ENCODE measurements at places on chromosomes 5 and 9.

DNA sequence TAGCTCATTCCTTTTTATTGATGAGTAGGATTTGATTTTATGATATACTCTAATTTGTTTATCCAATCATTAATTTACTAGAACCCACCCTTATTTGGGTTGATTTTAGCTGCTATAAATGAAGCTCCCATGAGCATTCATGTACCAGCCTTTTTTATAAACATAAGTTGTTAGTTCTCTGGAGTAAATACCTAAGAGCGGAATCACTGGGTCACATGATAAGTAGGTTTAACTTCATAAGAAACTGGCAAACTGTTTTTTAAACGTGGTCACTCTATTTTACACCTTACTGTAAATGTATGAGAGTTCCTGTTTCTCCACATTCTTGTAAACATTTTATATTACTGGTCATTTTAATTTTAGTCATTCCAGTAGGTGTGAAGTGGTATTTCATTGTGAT lies 364.6 kb downstream of the NPR3 start:
- DNase-seq, result no peak

GRCh38 chr5:158414333-158414762 lies 555.4 kb upstream of the CLINT1 start:
- DNase-seq, result peak; percentile 45

- no peak for DNase-seq
Observed at GRCh38 chr9:130264414-130265350, 878 bp upstream of the HMCN2 start.

DNA sequence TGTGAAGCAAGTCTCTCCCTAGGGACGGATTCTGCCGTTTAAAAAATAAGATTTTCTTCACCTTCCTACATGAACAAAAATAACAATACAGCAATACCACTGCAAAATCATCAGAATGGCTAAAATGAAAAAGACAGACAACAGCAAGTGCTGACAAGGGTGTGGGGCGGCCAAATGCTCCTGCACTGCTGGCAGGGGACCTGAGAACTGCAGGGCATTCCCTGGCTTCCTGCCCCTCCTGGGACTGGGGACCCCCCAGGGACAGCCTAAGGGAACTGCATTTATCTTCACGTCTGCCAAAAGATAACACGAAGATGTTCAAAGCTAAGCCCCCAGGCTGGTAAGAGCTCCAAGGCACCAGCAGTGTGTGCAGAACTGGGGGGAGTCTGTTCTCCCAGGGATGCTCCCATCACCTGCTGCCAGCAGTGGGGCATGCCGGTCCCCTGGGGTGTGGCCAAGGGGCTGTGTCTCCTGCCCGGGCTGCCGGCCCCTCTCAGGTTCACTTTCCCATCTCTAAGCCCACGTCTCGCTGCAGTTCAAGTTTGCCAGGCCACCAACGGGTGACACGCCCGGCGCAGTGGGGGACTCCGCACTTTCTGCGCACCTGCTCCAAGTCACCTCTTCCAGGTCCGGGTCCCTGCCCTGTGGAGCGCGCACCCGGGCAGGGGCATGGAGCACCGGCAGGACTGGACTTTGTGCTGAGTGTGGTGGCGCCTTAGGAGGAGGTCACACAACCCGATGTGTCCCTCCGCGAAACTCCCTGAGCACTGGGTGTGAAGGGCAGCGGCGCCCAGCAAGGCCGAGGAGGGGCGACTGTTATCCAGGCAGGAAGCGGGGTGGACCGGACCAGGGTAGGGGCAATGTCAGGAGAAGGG lies 4.5 kb upstream of the EGFL7 start:
- DNase-seq, result no peak

GRCh38 chr9:129108805-129109536 lies 1.6 kb downstream of the CRAT start:
- no peak for DNase-seq

GRCh38 chr5:41834506-41834905 lies 35.7 kb downstream of the OXCT1 start:
- DNase-seq, result no peak

DNA sequence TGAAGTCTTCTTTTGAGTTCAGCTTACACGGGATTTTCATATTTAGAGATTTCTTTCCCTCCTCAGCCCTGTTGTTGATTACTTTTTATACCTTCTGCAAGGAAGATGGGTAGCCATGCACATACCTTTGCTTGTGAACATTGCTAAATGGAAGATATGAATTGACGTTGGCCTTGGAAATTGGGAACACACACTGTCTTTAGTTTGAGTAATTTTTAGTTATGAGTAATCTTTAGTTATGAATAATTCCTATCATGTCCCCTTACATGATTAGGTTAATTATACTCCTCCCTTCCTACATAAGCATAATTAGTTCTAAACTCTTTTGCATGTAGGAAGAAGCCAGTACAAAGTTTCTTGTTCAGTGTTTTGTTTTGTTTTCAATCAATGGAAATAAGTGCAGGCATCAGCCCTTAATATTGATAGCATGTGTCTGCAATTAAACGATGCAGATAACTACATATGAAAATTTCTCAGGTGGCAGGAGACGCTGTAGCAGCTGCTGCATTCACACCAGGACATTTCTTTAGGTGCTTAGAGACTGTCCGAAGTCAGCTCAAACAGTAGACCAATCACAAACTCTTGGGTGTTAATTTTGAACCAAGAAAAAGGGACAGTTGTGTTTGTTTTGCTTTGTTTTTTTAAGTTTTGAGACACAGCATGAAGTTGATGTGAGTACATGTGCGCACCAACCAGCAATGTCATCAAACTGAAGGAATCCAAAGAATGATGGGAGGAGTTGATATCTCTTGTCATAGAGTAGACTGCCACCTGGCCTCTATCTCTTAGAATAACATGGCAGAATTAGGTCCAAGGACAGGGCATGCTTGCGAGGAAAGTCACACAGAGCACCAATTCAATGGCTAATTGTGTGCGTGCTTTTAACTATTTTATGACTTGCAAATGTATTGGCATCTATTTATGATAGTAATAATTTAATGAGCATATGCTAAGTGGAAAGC lies 51.4 kb downstream of the SMARCA2 start:
- DNase-seq, result no peak

DNA sequence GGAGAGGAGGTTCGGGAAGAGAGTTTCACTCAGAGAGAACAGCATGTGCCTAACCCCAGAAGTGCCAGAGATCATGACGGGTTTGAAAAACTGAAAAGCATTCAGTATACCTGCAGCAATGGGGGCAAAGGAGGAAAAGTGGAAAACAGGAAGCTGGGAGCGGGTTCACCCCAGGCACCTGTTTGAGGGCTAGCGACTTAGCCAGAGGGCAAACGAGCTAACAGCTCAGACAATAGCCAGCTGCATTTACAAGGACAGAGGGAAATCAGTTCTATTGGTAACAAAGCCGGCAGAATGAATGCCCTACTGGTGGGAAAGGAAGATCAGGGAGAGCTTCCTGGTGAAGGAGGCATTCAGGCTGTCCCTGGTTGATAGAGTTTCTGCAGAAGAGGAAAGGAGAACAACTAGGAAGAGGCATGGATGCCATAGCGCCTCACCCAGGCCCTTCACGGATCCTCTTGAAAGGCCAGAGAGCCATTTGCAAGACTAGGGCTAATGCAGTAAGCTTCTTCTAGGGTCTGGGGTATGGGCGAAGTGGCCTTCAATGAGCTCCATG lies 141.7 kb upstream of the ADRA1B start:
- DNase-seq, result no peak

DNA sequence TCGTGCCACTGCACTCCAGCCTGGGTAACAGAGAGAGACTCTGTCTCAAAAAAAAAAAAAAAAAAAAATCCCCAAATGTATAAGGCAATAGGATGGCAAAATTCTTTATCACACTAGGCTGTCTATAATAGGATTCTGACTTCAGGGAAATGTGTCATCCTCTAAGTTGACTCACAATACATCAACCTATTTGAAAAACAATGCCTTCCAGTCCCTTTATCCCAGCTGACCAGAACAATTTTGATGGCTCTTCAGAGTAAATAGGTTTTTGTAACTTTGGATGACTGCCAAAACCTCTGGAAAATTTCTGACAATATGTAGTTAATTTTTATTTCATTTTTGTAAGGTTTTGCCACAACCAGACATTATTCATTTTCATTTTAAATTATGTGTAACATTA lies 184.1 kb downstream of the CCDC192 start:
- DNase-seq, result no peak

DNA sequence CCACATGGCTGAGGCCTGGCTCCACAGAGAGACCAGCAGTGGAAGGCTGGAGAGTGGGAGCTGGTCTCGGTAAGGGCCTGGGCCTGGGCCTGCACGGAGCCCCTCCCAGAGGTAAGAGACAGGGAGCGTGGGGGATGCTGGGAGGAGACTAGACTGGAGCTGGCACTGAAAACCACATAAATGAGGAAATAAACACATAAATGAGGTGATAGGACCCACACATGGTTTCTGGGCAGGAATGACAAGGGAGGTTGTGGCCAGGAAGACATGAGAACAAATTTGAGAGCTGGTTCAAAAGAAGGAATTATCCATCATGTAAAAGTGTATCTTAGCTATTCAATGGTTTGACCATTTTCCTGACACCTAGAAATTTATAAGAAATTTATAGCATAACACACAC lies 451.7 kb upstream of the DAP start:
- no peak for DNase-seq

- DNase-seq, result no peak
Observed at GRCh38 chr9:107108342-107109130, 174.5 kb upstream of the RAD23B start.

DNA sequence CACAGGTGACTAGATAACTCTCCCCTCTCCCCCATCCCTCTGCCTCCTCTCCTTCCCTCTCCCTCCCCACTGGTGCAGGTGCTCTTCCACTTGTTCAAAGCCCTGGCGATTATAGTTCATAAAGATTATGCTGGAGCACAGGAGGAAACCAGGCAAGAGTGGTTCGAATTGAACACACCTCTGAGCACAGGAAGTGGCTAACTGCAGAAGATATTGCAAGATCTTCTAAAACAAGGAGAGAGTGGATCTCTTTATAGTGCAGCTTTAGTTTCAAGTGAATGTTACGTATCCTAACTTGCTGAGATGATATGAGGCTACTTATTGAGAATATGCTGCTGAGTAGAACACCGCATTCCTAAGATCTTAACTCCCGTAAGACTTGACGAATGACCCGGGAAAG lies 178.4 kb downstream of the GOLPH3 start:
- DNase-seq, result no peak

DNA sequence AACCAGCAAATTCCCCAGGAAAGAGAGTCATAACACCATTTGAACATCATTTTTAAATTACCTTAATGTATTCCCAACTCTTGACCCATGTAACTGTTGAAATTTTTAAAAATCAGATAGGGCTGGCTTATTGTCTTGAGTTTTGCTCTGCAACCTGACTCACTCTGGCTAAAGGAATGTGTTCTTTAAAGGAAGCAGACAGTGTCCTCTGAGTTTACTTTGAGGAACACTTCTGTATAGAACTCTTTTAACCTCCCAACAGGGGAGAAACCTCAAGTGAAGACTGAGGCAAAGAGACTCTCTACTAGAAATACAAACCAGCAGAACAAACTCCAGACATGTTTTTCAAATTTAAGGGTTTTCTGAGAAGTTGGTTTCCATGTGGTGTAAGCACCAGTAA lies 248.9 kb downstream of the CWC27 start:
- no peak for DNase-seq

DNA sequence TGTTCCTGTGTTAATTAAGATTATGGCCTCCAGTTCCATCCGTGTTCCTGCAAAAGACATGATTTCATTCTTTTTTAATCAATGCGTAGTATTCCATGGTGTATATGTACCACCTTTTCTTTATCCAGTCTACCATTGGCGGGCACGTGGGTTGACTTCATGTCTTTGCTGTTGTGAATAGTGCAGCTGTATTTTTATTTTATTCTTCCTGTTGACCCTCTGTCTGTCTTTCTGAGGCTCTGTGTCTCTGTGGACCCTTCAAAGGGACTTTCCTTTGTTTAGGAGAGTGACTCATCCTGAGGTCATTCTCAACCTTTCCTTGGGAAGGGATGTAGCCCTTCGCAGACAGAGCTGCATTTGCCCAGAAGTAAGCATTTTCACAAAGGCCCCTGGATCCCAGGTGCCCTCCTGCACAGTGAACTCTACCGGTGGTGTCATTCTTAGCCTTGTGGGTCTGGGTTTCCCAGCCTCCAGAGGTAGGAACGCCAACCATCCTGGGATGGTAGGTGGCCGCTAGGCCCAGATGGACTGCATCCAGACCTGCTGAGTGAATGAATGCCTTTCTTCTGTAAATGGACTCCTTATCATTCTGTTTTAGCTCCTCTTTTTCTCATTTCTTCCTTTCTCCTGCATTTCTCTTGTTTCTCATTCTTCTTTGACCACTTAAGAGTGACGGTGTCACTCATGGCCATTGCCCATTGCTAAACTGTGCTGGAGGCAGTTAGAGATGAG lies 22.4 kb downstream of the TRIO start:
- no peak for DNase-seq

DNA sequence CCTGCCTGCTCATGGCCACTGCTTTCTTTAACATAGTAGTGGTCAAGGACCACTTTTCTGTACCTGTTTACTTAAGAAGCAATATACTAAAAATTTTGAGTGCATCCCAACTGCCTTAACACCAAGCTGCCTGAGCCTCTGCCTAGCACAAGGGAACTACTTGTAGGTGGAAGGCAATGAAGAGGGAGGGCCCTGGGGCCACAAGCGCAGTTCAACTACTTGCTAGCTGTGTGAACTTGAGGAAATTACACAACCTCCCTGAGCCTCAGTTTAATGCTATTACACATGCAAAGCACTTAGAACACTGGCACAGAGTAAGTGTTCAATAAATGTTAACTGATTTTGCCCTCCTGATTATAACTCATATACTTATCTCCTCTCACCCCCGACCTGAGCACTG lies 6.3 kb downstream of the ARL15 start:
- DNase-seq, result no peak

- DNase-seq, result no peak
Observed at GRCh38 chr9:15142878-15143534, 164.0 kb downstream of the TTC39B start.

GRCh38 chr9:99253772-99254431 lies 31.8 kb downstream of the SEC61B start:
- DNase-seq, result no peak

GRCh38 chr5:142864290-142865260 lies 94.4 kb downstream of the ARHGAP26 start:
- DNase-seq, result no peak

DNA sequence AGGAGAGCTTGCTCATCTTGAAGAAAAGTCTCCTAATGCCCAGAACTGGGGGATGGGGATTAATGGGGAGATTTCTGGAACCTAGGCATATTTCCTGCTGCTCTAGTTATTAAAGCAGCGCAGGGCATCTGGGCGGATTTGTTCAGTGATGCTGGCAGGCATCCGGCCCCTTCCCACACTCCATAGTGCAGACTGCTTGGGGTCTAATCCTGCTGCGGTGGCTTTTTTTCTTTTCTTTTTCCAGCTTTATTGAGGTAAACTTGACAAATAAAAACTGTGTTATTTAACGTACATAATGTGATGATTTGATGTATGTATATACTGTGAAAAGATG lies 30.7 kb downstream of the PPARGC1B start:
- no peak for DNase-seq

- DNase-seq, result no peak
Observed at GRCh38 chr5:181233801-181234454, 9.8 kb downstream of the RACK1 start.

Data from ovary (tissue), 10 donors.